Activated CD4-positive, alpha-beta memory T cell treated with anti-CD3 and anti-CD28 coated beads, Interleukin-2, amount 10 ng/mL, durations not matched to agents 7 days and 5 days (primary cell): ENCODE measurements at places on chromosomes 7 and 10.

- DNase-seq: no peak
These were observed 9.1 kb downstream of the OR2A7 start for GRCh38 chr7:144255471-144255897.

DNA sequence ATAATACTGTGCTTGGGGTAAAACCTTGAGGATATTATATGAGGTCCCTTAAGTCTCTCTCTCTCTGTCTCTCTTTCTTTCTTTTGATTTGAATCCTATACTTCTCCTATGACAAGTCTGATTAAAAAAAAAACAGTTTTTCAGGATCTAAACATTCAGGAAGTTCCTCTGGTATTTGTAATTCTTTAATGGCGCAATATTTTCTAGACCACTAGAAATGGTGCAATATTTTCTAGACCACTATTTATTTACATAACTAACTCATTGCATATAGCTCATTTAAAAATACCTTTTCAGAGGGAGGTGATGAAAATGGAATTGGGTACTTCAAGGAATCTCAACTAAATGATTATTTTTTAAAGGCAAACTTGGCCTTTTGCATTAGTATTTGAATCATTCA is 1235.3 kb downstream of the GATA3 start:
- no peak for DNase-seq

- DNase-seq: peak; percentile 5
These were observed 2.4 kb downstream of the ZNF488 start for GRCh38 chr10:47381427-47382379.

DNA sequence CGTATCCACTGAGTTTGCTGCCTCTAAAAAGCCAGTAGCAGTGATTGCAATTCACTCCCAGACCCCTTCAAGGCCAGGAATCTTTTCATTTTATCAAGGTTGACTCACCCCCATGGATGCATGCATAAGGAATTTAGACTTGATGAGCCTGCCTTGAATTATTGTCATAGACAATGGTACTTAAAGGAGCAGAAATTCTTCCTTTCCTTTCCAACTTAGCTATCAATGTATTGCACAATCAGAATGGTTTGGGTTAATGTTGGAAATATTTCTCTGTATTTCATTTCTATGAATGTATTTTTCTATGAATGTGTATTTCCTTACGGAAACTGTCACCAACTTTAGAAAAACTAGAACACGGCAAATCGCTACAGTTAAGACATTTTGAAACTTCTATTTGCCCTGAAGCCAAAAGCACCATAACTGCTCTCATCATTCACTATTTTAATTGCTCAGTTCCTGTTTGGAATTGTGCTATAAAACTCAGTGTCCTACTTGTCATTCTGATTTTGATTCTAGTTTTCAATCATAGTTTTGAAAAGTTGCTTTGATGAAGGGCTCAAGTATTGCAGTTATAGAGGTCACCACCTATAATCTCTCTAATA is 355.7 kb upstream of the AKR1E2 start:
- no peak for DNase-seq

GRCh38 chr7:118175740-118176139 is 8.2 kb upstream of the LSM8 start:
- no peak for DNase-seq
